Stimulated activated CD4-positive, alpha-beta T cell treated with anti-CD3 and anti-CD28 coated beads, Interleukin-1b, Interleukin-23, amount 100 ng/mL, for 1 hour (primary cell): ENCODE measurements at places on chromosomes 16 and 17.

DNA sequence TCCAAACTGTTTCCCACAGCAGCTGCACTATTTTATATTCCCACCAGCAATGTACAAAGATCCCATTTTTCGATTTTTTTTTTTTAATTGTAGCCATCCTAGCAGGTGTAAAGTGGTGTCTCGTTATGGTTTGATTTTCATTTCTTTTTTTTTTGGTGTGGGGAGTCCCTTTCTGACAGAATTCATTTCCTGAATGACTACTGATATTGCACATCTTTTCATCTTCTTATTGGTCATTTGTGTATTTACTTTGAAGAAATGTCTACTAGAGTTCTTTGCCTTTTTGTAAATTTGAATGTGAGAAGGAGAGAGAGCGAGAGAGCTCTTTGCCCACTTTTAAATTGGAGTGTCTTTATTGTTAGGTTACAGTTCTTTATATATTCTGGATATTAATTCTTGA lies 14.0 kb downstream of the CYB5B start:
- no peak for DNase-seq

- no peak for DNase-seq
These were observed 111.1 kb downstream of the ADAMTS18 start for GRCh38 chr16:77323695-77324094.

- DNase-seq = no peak
These were observed 40.3 kb downstream of the WNT3 start for GRCh38 chr17:46777943-46778915.

GRCh38 chr17:66713533-66714042 lies 121.3 kb upstream of the CACNG5 start:
- DNase-seq = no peak

DNA sequence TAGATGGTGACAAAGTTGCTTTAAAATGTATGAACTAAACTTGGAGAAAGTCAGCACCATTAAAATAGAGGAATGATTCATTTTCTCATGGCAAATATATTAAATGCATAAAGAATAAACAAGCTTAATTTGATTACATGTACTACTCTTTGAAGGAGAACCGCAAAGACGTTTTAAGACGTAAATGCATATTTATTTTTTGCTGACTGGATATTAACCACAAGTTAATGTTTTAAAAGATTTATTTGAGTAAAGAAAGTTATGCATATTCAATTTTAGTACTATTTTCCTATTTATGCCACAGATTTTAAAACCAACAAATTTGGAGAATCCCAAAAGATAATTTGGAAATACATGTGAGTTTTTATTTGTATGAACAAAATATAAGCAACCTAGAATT lies 1121.9 kb downstream of the CDH8 start:
- no peak for DNase-seq

DNA sequence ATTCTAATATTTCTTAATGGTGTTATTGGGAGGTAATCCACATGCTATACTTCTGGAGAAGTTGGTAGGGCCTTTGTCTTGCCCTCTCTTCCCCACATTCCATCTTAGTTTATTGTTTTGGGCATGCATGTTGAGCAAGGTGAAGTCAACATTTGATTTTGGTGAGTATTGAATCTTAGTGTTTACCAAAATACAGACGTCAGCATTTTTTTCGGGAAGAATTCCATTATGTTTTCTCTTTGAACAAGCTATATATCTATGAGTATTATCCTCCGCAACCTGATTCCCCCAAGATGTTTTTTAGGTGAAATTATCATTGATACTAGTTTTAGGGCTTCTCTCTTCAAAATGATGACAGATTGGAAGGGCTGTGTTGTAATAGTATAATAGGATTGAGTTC lies 47.4 kb upstream of the SHISA9 start:
- no peak for DNase-seq

DNA sequence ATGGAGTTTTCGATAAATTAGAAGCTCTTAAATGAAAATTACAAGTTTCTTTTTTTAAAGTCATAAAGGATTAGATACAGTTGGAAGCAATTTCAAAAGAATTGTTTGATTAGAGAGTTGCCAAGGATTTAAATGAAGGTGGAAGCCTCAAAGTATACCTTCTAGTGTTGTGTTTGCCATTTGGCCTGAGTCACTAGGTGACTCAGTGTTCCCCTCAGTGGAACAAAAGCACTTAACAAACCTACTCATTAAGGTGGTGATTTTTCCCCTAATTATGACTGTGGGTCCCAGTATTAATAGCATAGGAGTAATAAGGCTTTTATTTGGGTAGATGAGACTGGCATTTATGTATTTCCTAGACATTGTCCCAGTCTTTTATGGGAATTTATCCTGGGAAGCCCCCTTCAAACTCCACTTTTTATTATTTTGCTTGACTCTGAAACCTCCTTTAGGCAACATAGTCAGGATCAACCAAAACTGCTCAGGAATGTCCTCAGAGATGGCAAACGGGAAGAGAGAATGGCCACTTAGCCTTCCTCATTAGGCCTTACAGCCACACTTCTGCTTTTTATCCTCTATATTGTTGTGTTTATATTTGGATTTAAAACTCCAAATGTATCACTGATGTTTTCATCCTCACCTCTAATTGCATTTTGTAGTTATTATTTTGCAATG lies 161.0 kb downstream of the FTO start:
- no peak for DNase-seq

DNA sequence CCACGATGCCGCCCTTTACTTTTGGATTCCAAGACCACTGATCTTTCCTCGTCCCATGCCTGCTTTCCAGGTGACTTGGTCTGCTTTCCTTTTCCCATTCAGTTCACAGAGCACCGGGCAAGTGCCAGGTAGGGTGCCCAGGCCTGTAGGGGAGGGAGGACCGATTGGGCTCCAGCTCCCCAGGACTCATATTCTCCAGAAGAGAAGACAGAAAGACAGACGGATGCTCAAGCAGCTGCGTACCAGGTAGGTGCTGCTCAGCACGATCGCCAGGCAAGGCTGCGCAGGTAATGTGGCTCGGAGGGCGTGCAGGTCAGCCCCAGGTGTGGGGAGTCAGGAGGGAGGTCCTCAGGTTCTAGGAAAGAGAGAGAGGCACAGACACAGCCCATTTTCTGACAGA lies 67.5 kb upstream of the ZNF423 start:
- no peak for DNase-seq

GRCh38 chr16:1084971-1085370 lies 11.1 kb downstream of the C1QTNF8 start:
- no peak for DNase-seq

DNA sequence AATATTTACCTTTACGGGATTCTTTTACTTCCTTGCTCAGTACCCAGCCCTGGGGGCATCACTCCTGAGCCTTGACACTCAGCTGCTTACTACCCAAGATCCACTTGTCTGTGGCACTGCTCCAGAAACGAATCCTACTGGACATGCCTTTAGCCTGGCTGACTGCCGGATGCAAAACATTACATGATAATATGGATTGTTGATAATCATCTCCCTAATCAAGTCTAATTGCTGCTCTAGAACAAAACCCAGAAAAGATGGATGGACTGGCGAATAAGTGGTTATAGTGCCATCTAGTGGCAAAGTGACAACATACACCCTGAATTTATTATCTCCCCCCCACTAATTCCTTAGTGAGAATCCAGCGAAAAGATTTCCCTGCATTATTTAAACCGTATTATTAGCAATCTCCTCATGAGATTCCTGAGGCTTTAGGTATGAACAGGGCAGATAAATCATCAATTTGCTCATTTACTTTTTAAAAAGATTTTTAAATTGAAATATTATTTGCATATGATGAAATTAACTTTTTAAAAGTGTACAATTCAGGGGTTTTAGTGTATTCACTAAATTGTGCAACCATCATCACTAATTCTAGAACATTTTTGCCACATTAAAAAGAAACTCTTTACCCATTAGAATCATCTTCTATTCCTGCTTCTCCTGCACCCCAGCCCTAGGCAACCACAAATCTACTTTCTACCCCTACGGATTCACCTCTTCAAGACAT lies 61.6 kb downstream of the RGS9 start:
- no peak for DNase-seq

- DNase-seq = no peak
These were observed 470.9 kb upstream of the SOX9 start for GRCh38 chr17:71649941-71650350.

DNA sequence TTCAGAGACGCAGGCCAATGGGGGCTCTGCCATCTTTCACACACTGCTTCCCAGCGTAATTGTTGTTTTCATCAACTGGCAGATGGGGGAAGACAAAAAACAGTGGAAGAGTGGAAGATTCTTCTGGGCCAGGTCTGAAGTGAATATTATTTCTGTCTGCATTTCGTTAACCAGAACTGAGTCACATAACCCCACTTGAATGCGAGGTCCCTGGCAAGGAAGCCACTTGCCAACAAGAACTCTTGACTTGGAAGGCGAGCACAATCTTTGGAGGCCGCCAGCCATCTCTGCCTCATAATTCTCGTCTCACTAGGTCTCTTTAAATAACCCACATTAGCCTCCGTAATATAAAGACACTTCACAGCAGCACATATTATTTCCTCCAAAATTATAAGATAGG lies 75.4 kb downstream of the CYB561 start:
- no peak for DNase-seq

DNA sequence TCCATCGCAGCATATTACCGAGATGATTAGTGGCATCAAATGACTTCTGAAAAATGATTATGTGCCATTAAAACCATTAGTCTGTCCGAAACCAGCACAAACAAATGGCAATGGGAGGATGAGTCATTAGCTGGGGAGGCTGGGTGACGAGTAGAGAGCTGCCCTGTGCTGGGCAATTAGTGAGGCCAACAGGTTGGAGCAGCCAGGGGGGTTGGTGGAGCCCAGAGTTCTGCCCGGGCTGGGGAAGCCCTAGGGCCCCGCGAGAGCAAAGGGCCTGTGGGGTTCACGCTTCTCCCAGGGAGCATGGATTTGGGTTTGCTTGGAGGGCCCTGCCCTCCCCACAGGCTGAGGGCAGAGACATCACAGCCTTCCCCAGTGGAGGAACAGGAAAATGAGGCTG lies 152.1 kb upstream of the RPL38 start:
- DNase-seq = no peak

- no peak for DNase-seq
These were observed 93.8 kb downstream of the CDC27 start for GRCh38 chr17:47095268-47095667.

- DNase-seq = no peak
These were observed 94.2 kb downstream of the KATNIP start for GRCh38 chr16:27644165-27644564.

DNA sequence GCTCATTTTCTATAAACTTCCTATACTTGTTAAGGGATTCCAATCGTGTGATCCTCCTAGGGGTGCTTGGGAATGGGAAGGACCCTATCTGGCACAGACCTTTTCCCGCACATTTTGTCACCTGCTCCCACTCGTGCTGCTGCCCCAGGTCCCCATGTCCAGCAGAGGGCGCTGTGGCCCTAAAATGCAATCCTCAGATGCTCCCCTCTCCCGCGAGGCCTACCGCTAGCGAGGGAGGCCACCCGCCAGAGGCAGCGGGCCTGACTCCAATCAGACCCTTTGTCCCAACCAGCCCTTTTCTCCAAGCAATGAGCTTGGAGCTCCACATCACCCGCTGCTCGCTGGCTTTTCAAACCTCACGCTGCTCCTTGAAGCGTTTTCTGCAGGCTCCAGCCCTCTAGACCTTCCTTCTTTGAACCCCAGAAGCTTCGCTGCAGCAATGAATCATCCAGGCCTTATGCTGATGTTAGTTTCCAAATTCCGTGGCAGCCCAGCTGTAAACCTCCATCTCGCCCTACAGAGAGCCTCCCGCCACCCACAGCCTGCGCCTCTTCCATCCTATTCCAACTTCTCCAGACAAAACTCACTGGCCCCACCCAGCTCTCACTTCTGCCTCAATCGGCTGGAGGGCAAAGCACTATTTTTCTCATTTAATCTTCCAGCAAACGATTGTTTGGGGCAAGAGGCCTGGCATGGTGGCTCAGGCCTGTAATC lies 23.6 kb upstream of the FZD2 start:
- peak; percentile 70 for DNase-seq

GRCh38 chr16:65309354-65309753 lies 187.5 kb upstream of the CDH11 start:
- no peak for DNase-seq

DNA sequence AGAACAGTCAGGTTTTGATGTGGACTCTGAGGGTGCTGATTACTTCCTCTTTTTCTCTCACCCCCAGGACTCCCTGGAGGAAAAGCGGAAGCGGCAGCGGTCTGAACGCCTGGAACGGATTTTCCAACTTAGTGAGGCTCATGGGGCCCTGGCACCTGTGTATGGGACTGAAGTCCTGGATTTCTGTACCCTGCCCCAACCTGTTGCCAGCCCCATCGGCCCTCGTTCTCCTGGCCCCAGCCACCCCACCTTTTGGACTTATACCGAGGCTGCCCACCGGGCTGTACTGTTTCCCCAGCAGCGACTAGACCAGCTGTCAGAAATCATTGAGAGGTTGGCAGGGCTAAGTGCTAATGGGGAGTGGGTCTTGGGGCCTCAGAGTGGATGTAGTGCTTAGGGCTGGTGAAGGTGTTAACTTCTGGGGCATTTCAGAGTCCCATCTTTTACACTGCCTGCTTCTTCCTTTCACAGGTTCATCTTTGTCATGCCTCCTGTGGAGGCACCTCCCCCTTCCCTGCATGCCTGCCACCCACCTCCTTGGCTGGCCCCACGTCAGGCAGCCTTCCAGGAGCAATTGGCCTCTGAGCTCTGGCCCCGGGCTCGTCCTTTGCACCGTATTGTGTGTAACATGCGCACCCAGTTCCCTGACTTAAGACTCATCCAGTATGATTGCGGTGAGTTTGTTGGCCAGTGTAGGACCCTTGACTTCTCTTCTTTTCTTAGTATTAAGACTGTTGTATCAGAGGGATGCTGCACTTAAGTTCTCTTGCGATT lies 19.1 kb upstream of the PHKG2 start:
- no peak for DNase-seq

- no peak for DNase-seq
These were observed 9.5 kb downstream of the AMFR start for GRCh38 chr16:56415875-56416274.

DNA sequence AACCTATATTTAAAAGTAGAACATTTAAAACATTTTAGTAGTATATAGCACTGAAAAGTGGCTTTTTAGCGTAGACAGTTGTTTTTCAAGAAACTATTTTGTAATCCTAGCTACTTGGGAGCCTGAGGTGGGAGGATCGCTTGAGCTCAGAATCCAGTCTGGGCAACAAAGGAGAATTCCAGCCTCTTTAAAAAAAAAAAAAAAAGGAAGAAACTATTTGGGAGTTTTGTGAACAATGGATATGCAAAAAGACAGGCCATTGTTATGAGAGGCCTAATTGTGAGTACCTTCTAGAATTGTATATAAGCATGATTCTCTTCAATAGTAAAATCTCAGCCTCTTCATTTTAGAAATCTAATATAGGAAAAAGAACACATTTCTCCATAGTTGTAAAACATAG lies 17.6 kb downstream of the OMG start:
- DNase-seq = no peak

GRCh38 chr17:65346166-65346565 lies 209.0 kb downstream of the RGS9 start:
- DNase-seq = no peak

GRCh38 chr17:27532269-27533263 lies 76.3 kb downstream of the KSR1 start:
- DNase-seq = no peak
